Lower leg skin (tissue), 4 donors: ENCODE measurements at places on chromosomes 16 and 17. TPM values are rescaled to one million over a fixed set of nuclear protein-coding genes. Genes with fewer than 3 reads are reported as not detected.

The NLRC3 gene
- total RNA-seq, result 0.36 TPM

The C16orf92 gene
- not detected for total RNA-seq

The CACNA1G gene
- 1.3 TPM for total RNA-seq

The PLLP gene
- 58.4 TPM for total RNA-seq

The ZNF385C gene
- total RNA-seq, result not detected

The KRT27 gene
- total RNA-seq, result not detected

The EFNB3 gene
- total RNA-seq, result 8.5 TPM

The PRR15L gene
- total RNA-seq, result 45.1 TPM

The SRCIN1 gene
- 20.2 TPM for total RNA-seq

The CTRB1 gene
- total RNA-seq, result not detected

The SLC43A2 gene
- total RNA-seq, result 9.2 TPM

The ZNF785 gene
- total RNA-seq, result 11.0 TPM

The TMEM114 gene
- total RNA-seq, result not detected

The ACSM2A gene
- not detected for total RNA-seq

The CIAPIN1 gene
- 28.6 TPM for total RNA-seq

The ARL5C gene
- not detected for total RNA-seq

The CDH11 gene
- total RNA-seq, result 57.3 TPM

The SLC25A11 gene
- total RNA-seq, result 35.5 TPM

The EPOP gene
- total RNA-seq, result 4.1 TPM

The TOX3 gene
- total RNA-seq, result 0.51 TPM

The RNPS1 gene
- 127 TPM for total RNA-seq

The ABCA3 gene
- 9.6 TPM for total RNA-seq

The CAMKK1 gene
- 7.3 TPM for total RNA-seq

The KRT17 gene
- total RNA-seq, result 1,319 TPM

The EVPLL gene
- 4.4 TPM for total RNA-seq

The MAF gene
- 205 TPM for total RNA-seq

The SSTR5 gene
- total RNA-seq, result not detected
